ENCODE measurements at places on chromosomes 7 and 10.

DNA sequence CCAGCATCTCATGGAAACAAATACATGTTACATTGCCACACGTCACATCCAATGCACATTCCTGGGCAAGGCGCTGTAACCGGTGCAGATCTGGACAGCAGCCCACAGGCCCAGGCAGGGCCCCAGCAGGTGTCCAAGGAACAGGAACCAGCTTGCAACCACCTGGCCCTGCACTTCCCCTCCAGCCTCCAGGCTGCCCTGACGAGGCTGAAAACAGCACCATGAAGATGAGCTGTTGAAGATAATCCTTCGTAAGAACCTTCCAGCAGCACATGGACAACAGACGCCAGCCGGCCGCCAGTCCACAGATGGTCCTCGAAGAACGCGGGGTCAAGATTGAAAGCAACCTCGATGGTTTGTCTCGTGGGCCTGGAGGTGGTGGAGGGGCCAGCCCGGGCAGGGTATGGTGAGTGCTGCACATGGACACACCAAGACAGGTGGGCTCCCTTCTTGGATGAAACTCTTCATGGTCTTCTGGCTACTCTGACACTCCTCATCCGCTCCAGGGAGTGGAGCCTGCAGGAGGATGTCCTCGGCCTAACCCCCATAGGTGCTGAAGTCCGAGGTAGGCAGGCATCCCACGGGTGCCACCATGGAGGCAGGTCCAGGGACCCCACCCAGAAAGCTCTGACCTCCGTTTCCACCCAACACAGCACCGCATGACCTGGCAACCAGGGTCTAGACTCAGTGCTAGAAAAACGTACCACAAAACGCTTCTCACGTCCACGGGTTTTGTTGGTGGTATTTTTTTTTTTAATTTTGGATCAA, 22.9 kb downstream of the PDGFA start:
- no peak for DNase-seq

DNA sequence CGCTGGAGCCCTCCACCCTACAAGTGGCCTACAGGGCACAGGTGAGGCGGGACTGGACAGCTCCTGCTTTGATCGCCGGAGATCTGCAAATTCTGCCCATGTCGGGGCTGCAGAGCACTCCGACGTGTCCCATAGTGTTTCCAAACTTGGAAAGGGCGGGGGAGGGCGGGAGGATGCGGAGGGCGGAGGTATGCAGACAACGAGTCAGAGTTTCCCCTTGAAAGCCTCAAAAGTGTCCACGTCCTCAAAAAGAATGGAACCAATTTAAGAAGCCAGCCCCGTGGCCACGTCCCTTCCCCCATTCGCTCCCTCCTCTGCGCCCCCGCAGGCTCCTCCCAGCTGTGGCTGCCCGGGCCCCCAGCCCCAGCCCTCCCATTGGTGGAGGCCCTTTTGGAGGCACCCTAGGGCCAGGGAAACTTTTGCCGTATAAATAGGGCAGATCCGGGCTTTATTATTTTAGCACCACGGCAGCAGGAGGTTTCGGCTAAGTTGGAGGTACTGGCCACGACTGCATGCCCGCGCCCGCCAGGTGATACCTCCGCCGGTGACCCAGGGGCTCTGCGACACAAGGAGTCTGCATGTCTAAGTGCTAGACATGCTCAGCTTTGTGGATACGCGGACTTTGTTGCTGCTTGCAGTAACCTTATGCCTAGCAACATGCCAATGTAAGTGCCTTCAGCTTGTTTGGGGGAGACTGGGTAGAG, at the start of gene COL1A2:
Gene COL1A2 (plus strand): TSS at position 459 of the 704 bp plus-strand sequence. CDS start 137 bp downstream, at position 596.
- peak; percentile 44 for DNase-seq

- no peak for DNase-seq
These were observed at the start of gene LRRC18 for GRCh38 chr10:48939790-48940325. LRRC18 (minus strand) TSS chr10:48939840; CDS start chr10:48914155, 25,685 bp downstream.

DNA sequence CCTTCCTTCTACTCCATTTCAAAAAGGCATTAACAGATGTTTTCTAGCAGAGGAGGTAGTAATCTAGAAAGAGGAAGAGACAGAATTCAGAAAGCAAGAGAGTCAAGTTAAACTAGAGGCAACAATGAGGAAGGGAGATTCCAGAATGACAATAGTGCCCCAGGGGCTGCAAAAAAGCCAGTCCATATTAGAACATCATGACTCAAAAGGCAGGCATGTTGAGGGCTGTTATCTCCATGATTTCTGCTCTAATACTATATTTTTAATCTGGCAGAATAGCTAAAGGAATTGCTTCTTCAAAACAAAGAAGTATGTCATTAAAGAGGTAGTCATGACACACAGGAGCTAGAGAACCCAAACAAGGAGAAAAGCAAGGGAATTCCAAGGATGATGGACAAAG, 599.6 kb downstream of the INHBA start:
- peak; percentile 11 for DNase-seq

DNA sequence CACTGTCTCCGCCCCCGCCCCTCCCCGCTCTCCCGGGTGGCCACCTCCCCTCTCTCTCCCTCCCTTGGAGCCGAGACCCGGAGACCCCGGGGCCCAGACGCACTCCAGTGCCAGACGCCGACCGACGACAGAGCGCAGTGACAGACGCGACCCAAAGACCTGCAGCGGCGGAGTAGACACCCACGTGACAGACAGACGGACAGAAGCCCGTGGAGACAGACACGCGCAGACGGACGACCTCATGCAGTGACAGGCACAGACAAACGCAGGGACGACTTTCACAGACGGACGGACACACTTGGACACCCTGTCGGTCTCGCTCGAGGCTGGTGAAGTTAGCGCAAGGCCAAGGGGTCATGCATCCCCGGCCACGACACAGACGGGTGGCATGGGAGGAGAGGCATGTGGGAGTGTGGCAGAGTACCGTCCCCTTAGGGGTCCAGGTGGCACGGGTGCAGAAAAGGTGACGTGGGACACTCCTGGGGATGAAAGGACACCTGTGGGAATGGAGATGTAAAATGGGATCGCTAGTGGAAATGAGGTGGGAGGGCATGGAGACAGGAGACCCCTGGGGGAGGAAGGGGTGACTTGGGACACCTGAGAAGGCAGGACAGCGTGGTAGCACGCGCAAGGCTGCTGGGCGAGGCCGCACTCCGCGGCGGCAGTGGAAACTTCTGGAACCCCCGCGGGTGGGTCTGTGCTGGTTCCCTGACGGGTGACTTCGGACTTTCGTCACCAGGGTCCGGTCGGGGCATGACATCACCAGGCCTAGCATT, 456 bp upstream of the ACHE start:
- peak; percentile 68 for DNase-seq

- DNase-seq: peak; percentile 74
These were observed 70.9 kb downstream of the SYPL1 start for GRCh38 chr7:106041140-106041717.

DNA sequence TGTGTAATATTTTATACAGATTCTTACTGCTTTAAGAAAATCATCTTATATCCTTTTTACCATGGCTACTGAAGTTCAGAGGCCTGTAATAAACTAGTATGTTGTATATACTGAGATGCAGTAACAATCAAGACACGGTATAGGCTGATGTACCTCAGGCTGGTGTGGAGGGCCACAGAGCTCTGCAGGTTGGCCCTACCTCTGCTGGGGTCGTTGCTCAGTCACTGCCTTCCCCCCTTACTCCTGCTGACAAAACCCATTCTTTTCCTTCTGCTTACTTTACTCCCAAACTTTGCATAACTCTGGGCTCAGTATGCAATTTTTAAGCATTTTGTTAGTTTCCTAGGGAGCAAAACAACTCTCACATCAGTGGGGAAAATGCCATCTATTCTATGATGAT, 200.1 kb upstream of the FOXP2 start:
- no peak for DNase-seq

DNA sequence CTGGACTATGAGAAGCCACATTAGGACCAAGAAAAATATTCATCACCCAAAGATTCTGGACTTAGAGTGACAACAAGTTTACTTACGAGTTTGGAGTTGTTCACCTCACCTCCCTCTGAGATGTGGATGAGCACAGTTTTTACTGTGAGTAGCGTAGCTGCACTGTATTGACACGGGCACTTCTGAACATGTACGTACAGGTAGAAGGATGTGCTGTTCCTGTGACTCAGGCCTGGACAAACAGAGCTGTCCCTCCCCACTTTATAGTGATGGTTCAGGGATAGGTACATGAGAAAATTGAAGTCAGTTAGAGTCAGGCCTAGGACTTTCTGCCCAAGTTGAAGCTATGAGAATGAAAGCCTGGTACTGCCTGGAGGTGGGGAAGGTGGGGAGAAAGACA, 80.9 kb upstream of the DYNC1I1 start:
- DNase-seq: no peak

- DNase-seq: no peak
These were observed 49.0 kb downstream of the TMEM270 start for GRCh38 chr7:73909996-73910395.

- DNase-seq: no peak
These were observed 12.7 kb upstream of the BNIP3 start for GRCh38 chr10:131994435-131994834.

DNA sequence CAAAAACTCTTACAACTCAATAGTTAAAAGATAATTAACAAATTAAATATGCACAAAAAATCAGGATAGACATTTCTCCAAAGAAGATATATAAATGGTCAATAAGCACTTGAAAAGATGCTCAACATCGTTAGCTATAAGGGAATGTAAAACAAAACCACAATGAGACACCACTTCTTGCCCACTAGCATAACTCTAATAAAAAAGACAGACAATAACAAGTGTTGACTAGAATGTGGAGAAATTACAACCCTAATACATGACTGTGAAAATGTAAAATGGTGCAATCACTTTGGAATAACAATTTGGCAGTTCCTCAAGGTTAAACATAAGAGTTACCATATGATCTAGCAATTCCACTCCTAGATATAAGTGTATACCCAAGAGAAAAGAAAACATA, 74.3 kb upstream of the PCGF5 start:
- DNase-seq: no peak

DNA sequence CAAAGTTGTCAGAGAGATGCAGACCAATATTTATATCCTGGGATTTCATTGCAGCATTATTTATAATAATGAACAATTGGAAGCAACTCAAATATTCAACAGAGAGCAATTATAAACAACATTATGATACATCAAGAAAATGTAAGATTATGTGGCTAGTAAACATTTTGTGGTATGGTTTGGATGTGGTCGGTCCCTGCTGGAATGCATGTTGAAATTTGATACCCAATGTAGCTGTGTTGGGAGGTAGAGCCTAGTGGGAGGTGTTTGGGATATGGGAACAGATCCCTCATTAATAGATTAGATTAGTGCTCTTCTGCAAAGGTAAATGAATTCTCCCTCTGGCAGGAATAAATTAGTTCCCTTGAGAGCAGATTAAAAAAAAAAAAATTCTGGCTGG, 350.9 kb downstream of the ANKRD30A start:
- no peak for DNase-seq

DNA sequence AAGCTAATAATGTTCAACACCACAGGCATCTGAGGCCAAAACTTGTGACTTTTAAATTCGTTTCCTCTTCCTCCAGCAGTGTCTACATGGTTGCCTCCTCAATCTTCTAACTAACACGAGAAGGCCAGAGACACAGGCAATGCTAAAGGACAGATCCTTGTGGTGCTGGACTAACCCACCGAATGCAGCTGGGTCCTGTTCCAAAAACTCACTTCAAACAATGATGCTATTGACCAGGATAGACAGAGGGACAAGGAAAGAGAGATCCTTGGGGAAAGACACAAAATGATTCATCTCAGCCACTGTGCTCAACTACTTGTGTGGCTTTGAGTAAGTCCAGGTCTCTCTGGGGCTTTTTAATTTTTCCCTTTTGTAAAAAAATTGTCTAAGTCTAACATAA, 107.6 kb downstream of the KCNMA1 start:
- DNase-seq: no peak

GRCh38 chr7:24665564-24666294, 91.5 kb downstream of the GSDME start:
- peak; percentile 38 for DNase-seq

DNA sequence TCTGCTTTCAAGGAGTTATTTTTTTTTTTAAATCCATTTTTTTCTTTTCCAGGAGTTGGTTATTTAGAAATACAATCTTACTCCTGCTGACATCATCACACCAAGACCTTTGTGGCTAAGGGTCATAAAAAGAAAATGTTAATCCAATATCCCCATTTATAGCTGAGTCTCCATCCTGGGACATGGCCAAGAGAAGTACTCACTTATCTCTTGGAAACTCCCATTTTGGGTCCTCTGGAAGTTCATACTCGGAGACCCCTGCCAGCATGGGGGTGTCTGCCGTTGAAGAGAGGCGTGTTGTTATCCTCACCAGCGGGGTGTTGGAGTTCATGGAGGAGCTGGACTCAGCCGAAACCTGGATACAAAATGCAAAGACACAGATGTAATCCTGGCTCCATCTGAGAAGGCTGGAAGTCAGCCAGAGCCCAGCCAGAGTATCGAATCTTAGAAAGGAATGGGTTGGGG, 94.6 kb downstream of the FGFR2 start:
- no peak for DNase-seq

DNA sequence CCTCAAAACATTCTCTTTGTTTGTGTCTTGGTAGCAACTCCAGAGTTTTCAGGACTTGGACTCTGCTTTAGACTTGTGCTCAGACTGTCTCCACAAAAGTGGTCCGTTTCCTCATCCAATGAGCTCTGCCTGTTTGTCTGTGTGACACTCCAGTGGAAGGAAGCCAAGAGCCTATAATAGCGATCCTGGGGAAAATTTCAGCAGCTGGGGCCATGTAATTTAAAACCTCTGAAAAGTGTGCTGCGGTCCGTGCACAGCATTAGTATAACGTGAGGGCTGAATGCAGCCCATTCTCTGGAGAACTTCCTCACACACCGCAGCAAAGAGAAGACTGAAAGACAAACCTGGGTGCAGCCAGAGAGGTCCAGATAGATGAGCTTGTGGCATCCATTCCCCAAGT, at the start of gene LRRC17:
Gene LRRC17 (plus strand): TSS at position 259 of the 400 bp plus-strand sequence. CDS start 20,914 bp downstream, outside the sequence.
- no peak for DNase-seq

GRCh38 chr10:124057601-124058000, 35.8 kb downstream of the CHST15 start:
- DNase-seq: no peak

GRCh38 chr7:132930881-132931280, 151.0 kb downstream of the CHCHD3 start:
- DNase-seq: no peak

GRCh38 chr10:44282626-44283300, 102.1 kb downstream of the CXCL12 start:
- no peak for DNase-seq

DNA sequence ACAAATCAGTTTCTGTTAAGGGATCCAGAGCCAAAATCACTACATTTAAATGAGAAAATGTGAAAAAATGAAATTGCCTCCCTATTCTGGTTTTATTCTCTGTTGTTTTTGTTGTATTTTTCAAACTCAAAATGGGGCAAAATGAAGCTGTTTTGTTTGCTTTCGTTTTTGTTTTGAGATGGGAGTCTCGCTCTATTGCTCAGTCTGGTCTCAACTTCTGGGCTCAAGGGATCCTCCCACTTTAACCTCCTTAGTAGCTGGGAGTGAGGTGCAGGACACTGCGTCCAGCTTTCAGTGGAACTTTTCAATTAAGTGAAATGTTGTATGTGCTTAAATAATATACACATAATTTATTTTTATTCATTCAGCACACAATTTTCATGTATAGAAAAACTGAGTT, 205.0 kb downstream of the SORCS1 start:
- DNase-seq: no peak
